ENCODE measurements at places on chromosomes 3 and 15. TPM values are rescaled to one million over a fixed set of nuclear protein-coding genes. Genes with fewer than 3 reads are reported as not detected.

The CFAP91 gene
- total RNA-seq, result 2.2 TPM

The TRMT10C gene
- total RNA-seq, result 41.7 TPM

The CHRNA5 gene
- 23.3 TPM for total RNA-seq

The FES gene
- total RNA-seq, result 9.7 TPM

The TMEM202 gene
- not detected for total RNA-seq

The APBA2 gene
- total RNA-seq, result 14.6 TPM

The ROPN1 gene
- total RNA-seq, result not detected

The BBS4 gene
- 35.6 TPM for total RNA-seq

- no peak for DNase-seq
These were observed 309.0 kb downstream of the ULK4 start for GRCh38 chr3:41652931-41653330.

DNA sequence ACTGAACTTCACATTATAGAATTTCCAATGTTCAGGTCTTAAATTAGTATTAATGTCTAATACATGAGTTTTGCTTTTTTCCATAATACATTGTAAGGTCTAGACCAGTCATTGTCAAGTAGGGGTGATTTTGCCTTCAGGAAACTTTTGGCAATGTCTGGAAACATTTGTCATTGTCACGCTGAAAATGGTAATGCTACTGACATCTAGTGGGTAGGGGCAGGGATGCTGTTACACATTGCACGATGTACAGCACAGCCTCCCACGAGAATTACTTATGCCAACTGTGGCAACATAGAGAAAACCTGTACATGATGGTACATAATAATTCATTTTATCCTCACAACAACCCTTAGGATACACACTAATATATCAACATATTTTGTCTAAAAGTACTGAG is 384.1 kb downstream of the CADM2 start:
- DNase-seq, result no peak

- DNase-seq, result no peak
These were observed 761.3 kb upstream of the GRM7 start for GRCh38 chr3:6099458-6100075.

- no peak for DNase-seq
These were observed 795.6 kb upstream of the CFAP20DC start for GRCh38 chr3:59845386-59845785.

DNA sequence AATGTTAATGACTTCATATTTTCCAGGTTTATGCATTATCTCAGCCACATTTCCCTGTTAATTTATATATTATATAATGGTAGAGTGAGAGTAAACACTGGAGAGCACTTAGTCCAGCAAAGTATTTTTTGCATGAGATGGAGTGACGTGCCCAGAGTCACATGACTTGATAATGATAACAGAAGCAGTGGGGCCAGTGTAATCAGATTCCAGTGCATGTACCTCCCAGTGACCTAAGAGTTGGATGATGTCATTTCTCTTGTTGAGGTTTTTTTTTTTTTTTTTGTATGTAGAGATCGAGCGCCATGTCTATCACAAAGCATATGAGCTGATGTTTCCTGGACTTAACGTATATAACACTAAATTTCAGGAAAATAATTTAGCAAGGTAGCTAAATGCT is 375.3 kb downstream of the CNTN6 start:
- no peak for DNase-seq

GRCh38 chr15:101651554-101652097 is 555 bp downstream of the TM2D3 start:
- no peak for DNase-seq

- DNase-seq, result no peak
These were observed 13.3 kb upstream of the MYZAP start for GRCh38 chr15:57578288-57578900.

DNA sequence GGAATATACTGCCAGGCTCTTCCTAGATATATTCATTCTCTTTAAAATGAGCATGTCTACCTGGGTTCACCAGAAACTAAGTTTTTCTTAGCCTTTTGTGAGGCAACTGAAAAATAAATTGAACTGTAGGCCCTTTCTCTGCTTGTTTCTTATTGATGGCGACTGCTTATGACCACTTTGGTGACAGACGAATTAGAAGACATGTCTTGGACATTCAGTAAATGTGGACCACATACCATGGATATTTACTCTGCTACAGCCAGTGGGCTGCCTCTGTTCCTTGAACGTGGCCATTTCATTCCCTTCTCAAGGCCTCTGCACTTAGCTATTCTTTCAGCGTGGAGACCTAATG is 603 bp upstream of the SELENOK start:
- no peak for DNase-seq

GRCh38 chr3:31405515-31405914 is 127.2 kb upstream of the STT3B start:
- no peak for DNase-seq

DNA sequence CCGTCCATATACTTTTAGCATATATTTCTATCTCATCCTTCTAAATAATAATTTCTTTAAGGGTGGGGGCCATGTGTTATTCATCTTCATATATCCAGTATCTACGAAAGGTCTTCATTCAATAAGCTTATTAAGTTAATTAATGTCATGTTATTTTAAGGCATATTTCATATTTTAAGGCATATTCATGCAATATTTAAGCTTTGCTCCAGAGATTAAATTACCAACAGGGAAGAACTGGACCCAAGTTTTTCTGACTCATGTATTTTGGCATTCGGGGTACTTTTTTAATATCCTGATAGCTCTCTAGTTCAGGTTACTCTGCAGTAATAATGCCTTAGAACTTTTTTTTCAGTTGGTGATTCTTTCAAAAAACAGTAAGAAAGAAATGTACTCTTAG is 27.4 kb downstream of the PHC3 start:
- no peak for DNase-seq

DNA sequence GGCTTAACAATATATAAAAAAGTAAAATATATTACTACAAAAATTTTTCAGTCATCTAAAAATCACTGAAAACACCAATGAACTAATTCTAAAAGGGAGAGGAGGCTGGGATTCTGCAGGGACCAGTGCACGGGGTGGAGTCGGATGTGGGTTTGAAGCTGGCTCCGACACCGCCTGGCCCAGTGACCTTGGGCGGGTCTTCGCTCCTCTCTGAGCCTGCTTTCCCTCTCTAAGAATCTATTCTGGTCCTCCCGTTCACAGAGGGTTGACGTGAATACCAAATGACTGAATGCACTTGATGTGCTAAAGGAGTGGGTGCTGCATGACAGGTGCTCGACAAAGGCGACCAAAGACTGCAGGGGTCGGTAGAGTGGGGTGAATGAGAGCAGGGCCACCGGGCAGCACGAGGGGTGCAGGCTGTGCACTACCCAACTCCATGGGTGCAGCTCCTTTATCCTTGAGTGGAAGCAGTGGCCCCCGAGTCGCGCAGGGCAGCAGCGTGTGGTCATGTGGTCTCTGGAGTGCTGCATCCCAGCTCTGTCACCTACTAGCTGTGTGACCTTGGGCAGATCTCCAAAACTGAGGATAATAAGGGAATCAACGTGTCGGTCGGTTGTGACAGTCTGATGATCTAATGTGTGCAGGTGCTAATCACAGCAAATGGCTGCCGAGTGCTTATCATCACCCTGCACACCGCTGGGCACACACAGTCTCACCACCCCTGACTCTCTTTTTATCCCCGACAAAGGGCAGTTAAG is 8.6 kb upstream of the IQSEC1 start:
- no peak for DNase-seq

GRCh38 chr3:187648177-187648576 is 22.0 kb downstream of the SST start:
- DNase-seq, result no peak

- DNase-seq, result no peak
These were observed 4.6 kb upstream of the SIN3A start for GRCh38 chr15:75455982-75456531.

- DNase-seq, result no peak
These were observed 274.2 kb upstream of the ICE2 start for GRCh38 chr15:60752973-60753720.

DNA sequence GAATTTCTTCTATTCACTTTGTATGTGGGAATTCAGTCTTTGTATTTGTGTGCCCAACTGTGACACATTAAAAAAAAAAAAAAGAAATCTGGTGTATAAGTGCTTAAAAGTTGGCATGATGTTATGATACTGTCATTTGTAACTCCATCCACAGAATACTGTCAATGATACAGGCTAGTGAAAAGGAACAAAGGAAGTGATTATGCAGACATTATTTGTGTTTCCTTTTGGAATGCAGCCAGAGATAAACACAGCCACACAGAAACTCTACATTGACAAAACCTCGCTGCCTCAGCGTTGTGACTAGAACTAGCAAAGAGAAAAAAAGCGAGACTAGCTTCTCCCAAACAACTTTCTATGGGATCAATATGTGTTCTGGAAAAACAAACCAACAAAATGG is 519.2 kb upstream of the AGTR1 start:
- DNase-seq, result no peak

GRCh38 chr3:57091521-57092273 is 31.2 kb downstream of the SPATA12 start:
- no peak for DNase-seq

- DNase-seq, result no peak
These were observed 19.9 kb downstream of the TJP1 start for GRCh38 chr15:29802411-29802810.

- DNase-seq, result no peak
These were observed 44.1 kb upstream of the TBC1D23 start for GRCh38 chr3:100216713-100217112.

DNA sequence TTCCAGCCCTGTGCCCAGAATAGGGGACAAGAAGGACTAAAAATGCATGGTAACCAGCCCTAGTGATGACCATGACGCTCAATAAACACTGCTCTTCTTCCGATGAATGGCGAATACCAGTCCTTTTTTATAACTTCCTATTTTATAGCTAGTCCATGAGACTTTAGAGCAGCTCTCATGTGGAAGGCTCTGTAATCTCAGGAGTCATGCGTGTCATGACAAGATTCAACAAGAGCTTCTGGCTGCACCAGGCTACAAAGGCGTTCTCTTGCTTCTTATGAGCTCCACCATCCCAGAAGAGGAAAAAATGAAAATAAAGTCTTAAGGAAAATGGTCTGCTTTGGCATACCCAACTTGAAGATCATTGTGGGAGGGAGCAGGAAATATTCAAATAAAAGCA is 141.0 kb downstream of the TMCO5A start:
- no peak for DNase-seq

GRCh38 chr3:13863382-13863952 is 16.4 kb downstream of the WNT7A start:
- no peak for DNase-seq

- no peak for DNase-seq
These were observed 59.5 kb upstream of the HACD2 start for GRCh38 chr3:123644358-123644757.

- DNase-seq, result peak; percentile 71
These were observed 882 bp downstream of the CADM2 start for GRCh38 chr3:84959470-84960271.

- no peak for DNase-seq
These were observed 349.6 kb downstream of the CHST2 start for GRCh38 chr3:143469159-143469558.

GRCh38 chr15:79661411-79661810 is 229.3 kb downstream of the MINAR1 start:
- no peak for DNase-seq

DNA sequence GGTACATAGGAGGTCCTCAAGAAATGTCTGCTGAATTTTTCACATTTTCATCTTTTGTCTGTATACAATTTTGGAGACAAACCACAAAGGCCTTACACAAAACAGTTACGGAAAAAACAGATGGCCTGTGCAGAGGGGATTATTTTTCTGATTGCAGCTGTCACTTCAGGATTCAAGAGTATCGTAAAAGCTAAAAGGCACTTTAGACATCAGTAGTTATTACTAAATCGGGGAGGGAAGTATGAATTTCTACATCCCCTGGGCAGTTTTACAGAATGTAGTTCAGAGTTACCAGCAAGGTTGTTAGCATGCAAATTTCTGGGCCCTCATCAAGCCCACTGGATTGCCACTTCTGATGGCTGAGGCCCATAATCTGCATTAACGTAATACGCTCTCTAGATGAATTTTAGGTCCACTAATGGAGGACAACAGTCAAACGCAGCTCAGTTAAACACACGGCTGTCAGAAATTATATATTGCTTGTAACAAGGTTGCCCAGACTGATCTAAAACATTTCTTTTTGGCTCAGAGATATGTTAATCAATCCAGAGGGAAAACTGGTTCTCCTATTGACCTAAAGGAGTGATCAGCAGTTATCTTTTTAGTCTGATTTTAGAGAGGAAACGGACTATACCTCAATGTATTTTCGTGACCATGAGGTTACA is 1.1 kb downstream of the RIOX2 start:
- no peak for DNase-seq

- peak; percentile 34 for DNase-seq
These were observed 56.1 kb upstream of the KIF23 start for GRCh38 chr15:69357773-69358771.

DNA sequence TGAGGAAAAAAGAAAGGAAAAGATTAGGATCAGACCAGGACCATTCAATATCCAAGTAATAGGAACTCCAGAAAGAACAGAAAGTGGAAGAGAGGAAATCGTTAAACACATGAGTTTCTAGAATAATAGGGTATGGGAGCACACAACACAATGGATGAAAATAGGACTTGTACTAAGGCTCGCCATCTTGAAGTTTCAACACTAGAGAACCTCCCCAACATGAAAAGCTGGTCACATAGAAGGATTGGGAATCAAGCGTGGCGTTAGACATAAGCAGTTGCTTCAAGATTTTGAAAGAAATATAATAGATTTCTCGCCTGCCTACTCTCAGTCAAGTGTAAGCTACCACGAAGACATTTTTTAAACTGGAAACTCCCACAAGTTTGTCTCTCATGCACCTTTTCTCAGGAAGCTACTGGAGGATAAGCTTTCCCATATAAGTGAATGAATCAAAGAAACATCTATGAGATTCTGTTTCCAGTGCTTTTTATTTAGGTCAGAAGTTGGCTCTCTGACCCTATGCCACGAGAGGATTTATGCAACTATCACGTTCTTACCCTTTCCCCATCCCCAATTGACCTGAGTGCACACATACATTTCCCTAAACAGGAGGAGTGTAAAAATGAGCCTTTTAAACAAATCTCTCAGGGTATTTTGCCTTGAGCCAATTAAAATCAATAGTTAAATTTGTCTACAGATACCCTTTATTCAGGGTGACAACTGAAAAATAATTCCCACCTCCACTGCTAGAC is 45.2 kb downstream of the GHSR start:
- no peak for DNase-seq

DNA sequence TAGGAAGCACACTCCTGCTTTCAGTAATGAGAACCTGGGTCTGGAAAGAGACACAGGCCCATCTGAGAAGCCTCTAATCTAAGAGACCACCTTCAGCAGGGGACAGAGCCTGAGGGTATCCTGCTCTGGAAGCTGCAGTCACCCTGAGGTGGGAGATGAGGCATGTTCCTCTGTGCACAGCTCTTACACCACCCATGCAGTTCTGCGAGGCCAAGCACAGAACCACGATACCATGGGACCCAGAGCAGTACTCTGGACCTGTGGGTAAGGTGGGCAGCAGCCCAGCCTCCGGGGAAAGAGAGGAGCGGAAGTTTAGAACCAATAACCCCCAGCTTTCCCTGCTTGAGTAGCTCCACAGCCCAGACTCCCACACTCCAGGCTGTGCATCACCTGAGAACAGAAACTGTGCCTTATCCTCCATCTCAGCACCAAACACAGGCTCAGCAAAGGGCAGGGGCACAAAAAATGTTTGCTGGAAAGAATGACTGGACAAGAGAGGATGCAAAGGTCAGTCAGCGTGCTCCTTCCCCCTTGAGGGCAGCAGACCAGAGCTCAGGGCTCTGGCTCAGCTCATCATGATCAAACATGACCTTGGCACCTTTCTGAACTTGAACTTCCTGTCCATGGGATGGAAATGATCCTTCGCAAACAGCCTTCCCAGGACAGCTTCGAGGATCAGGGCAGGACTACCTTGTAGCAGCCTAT is 43.1 kb downstream of the RBPMS2 start:
- DNase-seq, result no peak

GRCh38 chr3:188432802-188433520 is 279.0 kb downstream of the LPP start:
- DNase-seq, result no peak

All from WTC11 (cell line).